ENCODE measurements at places on chromosomes 16 and 17. TPM values are rescaled to one million over a fixed set of nuclear protein-coding genes. Genes with fewer than 3 reads are reported as not detected.

Gene TBC1D26
- total RNA-seq: not detected

Gene MYLK3
- 0.11 TPM for total RNA-seq

DNA sequence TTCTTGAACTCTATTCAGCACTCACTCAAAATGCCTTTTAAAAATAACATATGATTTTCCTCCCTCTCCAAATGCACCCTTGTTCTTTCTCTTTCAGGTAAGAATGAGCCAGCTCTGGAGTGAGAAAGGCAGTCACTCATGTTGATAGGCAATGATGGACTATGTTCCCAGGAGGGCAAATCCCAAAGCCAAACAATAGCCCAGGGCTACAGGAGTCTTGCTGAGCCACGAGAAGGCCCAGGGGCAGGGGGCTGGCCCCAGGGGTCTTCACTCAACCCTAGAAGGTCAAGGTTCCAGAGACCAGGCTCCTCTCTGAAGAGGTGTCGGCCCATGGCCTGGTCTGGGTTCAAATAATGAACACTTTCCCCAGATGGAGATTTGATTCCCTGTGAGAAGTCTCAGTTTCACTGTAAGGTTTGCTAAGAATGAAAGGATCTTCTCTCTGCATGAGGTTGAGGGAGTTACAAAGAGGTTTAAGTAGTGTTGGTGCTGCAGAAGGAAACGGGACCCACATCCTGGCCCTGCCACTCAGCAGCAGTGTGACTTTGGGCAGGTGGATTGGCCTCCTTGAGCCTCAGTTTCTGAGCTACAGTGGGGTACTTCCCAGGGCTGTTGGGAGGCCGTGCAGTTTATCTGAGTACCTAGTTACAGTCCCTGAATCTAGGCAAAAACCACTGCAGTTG lies 49.0 kb downstream of the RTN4RL1 start:
- no peak for DNase-seq

- DNase-seq: no peak
Observed at GRCh38 chr17:82145550-82146155, 47.6 kb upstream of the FASN start.

All from left colon (tissue), 2 donors.